Left renal pelvis (tissue), 4 donors: ENCODE measurements at places on chromosomes 7 and 10. TPM values are rescaled to one million over a fixed set of nuclear protein-coding genes. Genes with fewer than 3 reads are reported as not detected.

DNA sequence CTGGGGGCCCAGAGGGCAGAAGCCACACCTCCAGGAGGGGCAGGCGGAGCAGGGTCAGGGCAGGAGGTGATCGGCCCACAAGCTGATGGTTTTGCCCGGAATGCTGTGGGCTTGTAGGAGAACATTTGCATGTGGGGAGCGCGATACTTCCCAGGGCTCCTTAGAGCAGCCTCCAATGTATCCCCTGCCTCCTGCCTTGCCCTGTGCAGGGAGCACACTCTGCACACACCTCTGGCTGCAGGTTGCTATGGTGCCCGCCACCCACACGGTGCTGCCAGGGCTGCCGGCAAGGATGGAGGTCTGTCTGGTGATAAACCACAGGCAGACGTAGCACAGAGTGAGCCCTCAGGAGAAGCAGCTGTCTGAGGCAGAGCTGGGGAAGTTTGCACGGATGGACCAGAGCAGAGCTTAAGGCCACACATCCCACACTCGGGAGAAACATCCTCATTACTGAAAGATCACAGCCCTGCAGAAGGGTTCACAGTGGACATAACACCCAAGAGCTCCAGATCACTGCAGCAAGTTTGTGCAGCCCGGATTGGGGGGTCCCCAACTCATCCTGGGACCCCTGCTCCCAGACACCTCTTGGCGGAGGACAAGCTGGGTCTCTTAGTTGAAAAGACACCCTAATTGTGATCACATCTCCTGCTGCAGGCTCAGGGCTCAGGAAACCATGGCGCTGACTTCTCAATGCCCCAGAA lies 41.8 kb downstream of the VIPR2 start:
- DNase-seq, result no peak

The C7orf57 gene
- polyA plus RNA-seq, result 0.66 TPM

DNA sequence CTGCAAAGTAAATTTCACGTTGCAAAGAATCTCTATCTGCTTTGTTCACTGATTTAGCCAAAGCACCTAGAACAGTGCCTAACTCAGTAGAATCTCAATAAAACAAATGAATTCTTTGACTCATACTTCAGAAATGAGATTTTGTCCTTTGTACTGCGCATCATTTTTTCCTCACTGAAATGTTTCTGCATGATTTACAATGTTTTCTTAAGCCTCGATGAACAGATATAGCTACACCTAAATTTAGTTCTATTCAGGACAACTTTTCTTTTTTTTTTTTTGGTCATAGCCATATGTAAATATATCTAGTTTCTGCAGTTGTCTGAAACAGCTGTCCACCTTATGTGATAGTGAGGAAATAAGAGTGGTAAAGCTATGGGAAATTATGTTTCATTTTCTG lies 15.3 kb downstream of the GNAT3 start:
- no peak for DNase-seq

DNA sequence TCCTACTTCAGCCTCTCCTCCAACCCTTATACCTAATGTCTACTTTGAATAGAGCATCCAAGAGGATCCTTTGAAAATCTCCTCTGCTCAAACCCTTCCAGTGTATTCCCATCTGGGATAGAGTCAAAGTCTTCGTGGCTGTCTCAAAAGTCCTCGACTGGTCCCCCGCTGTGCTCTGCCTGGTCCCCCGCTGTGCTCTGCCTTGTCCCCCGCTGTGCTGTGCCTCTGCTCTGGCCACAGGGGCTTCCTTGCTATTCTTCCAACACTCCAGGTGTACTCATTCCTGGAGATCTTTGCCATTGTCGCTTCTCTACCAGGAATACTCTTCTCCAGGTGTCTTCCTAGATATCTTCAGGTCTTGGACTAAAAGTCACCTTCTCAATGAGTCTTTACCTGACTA lies 36.1 kb upstream of the COMMD3 start:
- no peak for DNase-seq

DNA sequence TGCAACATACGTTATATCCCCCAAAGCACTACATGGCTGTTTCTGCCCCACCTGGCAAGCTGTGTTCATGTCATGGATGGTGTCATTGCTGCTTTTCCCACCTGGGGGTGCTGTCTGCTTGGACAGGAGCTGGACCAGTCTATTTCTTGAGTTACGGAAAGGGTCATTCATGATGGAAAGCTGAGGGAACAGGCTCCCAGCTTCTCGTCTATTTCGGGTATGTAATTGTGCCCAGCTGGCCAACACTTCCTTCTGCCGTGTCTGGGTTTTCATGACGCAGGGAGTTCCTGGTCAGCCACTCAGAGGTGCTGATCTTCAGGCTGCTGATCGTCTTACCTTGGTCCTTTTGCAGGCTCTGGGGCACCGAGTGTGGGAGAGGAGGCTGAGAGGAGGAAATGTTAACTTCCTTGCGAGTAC lies 8.6 kb downstream of the BTBD16 start:
- no peak for DNase-seq

The NRG3 gene
- 3.9 TPM for polyA plus RNA-seq

GRCh38 chr7:85320699-85321476 lies 134.0 kb upstream of the SEMA3D start:
- DNase-seq, result no peak

GRCh38 chr7:130867039-130867438 lies 133.0 kb upstream of the KLF14 start:
- DNase-seq, result no peak

The MYOZ1 gene
- polyA plus RNA-seq, result 1.4 TPM

GRCh38 chr7:30941582-30942323 lies 22.0 kb upstream of the GHRHR start:
- DNase-seq, result no peak

The ENTPD1 gene
- 23.5 TPM for polyA plus RNA-seq

The HTR7 gene
- 0.23 TPM for polyA plus RNA-seq

DNA sequence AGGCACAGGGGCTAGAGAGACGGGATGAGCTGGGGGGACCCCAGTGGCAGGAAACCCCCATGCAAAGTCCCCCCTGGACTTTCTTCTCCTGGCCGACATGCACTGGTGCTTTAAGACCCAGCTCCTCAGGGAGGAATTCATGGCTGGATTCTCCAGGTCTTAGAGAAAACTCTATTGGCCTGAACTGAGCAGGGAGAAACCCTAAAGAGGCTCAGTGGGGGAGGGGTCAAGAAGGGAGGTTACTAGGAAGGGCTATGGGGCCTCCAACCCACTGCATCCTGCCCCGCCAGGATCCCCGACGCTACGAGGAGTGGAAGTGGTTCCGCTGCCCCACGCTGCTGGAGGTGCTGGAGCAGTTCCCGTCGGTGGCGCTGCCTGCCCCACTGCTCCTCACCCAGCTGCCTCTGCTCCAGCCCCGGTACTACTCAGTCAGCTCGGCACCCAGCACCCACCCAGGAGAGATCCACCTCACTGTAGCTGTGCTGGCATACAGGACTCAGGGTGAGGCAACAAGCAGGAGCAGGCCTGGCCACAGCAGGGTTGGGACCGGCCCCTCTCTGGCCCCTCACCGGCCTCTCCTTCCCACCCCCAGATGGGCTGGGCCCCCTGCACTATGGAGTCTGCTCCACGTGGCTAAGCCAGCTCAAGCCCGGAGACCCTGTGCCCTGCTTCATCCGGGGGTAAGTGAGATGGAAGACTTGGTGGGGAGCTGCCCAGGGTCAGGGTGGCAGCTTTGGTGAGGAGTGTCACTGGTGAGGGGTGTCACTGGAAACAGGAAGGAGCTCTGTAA lies 13.8 kb downstream of the ATG9B start:
- DNase-seq, result no peak

The TMEM176B gene
- polyA plus RNA-seq, result 77.7 TPM

DNA sequence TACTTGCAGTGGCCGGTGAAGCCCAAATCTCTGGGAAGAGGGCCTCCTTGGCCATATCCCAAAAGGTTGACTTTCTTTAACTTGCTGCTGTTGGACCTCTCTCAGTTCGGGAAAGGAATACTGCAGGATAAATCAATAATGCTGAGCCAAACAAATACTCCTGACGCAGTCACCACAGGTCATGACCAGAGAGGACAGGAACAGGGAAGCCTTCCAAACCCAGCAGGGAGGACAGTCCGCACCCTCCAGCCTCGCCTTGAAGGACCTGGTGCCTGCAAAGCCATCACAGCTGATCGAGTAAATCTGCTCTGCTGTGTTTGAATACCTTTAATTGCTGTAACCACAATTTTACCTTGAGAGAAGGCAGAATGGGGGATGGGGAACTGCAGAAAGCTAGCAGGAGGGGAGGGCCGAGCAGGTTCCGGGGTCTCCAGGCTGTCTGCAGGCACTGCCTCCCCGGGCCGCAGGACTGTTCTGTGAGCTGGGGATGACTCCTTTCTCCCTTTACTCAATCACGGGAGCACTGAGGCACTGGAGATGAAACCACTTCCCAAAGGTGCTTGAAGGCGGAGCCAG lies 20.8 kb upstream of the INSIG1 start:
- no peak for DNase-seq

DNA sequence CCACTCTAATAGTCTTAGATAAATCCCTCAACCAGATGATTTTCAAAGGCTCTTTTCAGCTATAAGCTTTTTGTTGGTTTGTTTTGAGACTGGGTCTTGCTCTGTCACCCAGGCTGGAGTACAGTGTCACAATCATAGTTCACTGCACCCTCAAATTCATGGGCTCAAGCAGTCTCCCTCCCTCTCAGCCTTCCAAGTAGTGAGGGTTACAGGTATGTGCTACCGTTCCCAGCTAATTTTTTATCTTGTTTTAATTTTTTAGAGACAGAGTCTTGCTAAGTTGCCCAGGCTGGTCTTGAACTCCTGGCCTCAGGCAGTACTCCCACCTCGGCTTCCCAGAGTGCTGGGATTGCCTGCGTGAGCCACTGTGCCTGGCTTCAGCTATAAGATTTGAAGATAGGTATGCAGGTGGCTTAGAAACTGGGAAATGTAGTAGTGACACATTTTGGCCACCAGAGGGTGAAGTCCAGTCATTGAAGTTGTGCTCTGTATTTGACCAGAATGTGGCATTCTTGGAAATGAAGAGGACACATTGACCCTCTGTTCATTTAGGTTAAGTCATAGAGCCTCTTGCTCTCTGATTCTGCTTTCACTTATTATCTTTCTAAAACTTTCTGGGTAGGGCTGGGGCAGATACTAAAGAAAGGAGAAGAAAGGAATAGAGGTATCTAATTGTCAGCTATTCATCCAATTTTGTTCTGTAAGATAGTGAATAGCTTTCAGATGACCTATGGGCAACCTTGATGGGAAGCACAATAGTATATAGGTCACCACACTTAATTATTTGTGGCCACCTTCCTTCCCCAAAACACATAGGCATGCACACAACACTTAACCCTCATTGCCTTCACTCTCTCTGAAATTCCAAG lies 36.0 kb downstream of the R3HCC1L start:
- DNase-seq, result no peak

- DNase-seq, result no peak
Observed at GRCh38 chr7:157970744-157971143, 616.9 kb downstream of the PTPRN2 start.

The ZNF775 gene
- polyA plus RNA-seq, result 4.2 TPM
